Stimulated activated CD4-positive, alpha-beta T cell treated with anti-CD3 and anti-CD28 coated beads, Interleukin-15, amount 100 ng/mL, for 48 hours (primary cell): ENCODE measurements at places on chromosomes 7 and 10.
A peak's percentile ranks its signal among the peaks of the same experiment; 100 is the strongest.

DNA sequence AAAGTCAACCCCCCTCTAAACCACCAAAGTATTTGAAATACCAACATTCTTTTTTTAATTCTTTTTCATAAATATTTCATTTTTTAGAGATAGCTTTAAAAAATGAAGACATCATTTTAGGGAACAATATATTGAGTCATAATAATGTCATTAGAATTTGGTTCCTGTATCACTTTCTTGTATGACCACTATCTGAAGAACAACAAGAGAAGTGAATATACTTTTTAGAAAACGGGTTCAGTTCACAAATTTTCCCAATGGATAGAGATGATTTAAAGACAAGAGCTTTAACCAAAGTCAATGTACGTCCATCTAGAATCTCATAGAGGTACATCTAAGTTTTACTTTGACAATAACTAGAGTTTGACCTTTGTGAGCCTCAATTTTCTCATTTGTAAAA, 48.2 kb downstream of the CUBN start:
- no peak for DNase-seq

DNA sequence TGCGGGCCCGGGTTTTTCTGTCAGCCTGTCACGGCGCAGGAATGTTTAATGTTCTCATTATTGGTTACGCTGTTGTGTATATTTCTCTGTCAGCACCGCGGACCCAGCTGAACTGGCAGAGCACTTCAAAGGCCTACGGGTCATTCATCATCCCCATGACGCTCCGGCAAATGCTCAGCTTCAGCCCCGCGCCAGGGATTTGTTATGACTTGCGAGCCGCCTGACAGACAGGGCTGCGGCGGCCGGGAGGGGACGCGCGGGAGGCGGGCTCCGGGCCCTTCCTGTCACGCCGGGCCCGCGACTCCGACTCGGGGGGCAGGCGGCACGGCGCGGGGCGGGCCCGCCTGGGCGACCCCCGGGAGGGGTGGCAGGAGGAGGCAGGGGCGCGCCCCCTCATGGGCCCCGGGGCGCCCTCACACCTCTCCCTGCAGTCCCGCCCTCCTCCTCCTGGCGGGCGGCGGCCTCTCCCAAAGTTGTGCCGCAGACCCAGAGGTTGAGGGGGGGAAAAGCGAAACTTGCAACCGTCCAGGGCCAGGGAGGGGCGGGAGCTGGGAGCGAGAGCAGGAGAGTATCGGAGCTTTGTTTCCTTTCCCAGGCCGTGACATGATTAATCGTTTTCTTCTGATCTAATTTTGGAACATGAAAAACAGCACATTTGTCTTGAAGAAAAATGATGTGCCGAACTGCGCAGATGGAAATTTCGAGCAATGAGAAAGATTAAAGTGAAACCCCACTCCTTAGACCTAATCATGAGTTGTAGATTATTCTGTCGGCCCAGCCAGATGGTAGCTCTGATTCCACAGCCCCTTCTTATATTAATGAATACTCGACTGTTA, 59.3 kb upstream of the COMTD1 start:
- peak; percentile 70 for DNase-seq

DNA sequence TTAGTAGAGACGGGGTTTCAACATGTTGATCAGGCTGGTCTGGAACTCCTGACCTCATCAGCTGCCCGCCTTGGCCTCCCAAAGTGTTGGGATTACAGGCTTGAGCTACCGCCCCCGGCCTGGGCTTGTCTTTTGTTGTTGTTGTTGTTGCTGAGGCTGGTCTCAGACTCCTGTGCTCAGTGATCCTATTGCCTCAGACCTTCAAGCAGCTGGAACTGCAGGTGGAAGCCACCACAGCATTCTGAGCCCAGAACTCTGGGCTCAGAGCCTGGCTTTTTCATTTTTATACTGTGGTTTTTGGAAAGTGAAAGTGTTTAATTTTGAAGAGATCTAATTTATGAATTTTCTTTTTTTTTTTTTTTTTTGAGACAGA, 16.2 kb upstream of the DNAJB6 start:
- no peak for DNase-seq

DNA sequence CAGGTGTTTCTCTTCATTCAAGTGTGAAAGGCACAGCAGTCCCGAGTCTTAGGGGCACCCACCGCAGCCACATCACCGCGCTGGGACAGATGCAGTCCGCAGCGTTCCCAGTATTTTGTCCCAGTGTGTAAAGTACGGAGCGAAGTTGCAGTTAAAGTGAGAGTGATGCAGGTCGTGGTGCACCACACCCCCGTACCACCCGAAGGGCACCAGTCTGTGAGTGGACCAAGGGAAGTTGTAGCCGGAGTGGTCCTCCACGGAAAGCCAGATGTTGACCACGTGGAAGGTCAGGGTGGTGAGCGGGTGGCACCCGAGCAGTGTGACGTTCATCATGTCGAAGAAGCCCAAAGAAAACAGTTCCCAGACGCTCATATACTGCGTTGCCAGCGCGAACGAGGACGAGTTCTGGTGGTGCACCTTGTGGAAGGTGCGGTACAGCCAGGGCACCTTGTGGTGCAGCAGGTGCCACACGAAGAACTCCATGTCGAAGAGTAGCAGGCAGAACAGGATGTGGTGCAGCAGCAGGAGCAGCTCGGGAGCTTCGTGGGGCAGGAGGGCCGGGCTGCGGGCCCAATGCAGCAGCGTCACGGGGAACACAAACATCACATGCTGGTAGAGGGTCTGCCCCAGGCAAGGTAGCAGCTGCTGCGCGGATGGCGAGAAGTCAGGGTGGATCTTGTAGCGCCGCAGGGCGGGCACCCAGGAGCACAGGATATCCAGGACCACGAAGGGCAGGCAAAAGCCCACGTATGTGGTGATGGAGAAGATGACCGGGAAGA, 526 bp downstream of the CH25H start:
- DNase-seq: no peak
